Retina (tissue), 1 donor: ENCODE measurements at places on chromosomes 12 and 14.

- DNase-seq: no peak
Observed at GRCh38 chr12:54128416-54128815, 60.4 kb downstream of the SMUG1 start.

DNA sequence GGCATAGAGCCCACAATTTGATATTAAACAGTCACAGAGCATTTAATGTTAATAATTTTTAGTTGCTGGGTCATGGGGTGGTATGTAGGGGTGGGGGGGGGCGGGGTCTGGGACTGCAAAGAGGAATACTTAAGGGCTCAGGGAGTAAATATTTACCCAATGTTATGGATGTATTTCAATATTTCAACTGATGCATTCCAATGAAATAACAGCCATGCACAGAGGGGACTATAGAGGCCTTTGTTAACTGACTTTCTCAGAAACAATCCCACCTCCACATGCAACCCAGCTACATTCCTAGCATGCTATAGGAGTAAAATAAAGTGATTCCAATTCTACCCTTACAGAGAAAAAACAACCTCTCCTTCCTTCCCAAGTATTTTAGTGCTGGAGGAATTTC, 7.9 kb upstream of the BBS10 start:
- no peak for DNase-seq

GRCh38 chr14:70785556-70785955, 23.8 kb downstream of the MAP3K9 start:
- DNase-seq: no peak

- peak; percentile 96 for DNase-seq
Observed at GRCh38 chr12:94101738-94102660, 46.4 kb upstream of the PLXNC1 start.

DNA sequence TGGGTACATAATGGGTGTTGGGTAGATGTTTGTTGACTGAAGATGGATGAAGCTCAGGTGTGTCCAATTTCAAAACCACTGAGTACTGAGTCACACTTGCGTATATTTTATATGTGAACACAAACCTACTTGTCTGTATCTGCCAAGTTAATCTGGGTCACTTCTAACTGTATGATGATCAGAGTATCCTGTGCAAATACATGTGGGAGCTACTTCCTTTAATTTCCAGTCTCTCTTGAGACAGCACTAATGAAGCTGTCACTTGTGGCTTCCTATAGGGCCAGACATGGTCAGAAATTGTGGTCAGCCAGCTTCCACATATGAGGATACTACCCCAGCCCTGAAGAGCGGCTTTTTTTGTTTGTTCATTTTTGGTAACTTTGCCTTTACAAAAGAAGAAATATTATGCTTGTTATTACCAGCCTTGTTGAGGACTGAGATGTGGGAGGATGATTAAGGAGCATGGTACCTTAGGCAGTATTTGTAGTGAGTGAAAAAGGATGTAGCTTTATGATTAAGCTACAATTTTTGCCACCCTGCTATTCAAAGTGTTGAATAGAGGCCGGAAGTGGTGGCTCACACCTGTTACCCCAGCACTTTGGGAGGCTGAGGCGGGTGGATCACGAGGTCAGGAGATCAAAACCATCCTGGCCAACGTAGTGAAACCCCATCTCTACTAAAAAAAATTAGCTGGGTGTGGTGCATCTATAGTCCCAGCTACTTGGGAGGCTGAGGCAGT, 32.4 kb downstream of the PLXNC1 start:
- no peak for DNase-seq

- no peak for DNase-seq
Observed at GRCh38 chr12:59075968-59076490, 155.7 kb upstream of the LRIG3 start.

GRCh38 chr12:28620281-28620680, 430.0 kb downstream of the CCDC91 start:
- no peak for DNase-seq

GRCh38 chr14:28577187-28577586, 189.4 kb upstream of the FOXG1 start:
- DNase-seq: no peak

DNA sequence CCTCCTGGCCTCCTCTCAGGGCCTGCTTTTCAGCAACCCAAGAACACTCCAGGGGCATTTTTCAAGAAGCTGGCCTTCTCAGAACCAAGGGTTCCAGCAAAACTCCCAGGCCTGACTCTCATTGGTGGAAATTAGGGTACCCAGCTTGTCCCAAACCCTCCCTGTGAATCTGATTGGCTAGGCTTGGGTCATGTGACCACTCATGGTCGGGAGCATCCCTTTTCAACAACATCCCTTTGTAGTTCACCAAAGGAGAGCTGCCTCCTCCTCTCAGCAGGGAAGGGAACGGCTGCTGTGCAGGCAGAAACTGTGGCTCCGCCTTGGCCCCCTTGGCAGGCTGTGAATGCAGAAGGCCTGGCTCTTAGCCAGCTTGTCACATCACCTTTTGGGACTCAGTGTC, 94.5 kb downstream of the AACS start:
- no peak for DNase-seq

DNA sequence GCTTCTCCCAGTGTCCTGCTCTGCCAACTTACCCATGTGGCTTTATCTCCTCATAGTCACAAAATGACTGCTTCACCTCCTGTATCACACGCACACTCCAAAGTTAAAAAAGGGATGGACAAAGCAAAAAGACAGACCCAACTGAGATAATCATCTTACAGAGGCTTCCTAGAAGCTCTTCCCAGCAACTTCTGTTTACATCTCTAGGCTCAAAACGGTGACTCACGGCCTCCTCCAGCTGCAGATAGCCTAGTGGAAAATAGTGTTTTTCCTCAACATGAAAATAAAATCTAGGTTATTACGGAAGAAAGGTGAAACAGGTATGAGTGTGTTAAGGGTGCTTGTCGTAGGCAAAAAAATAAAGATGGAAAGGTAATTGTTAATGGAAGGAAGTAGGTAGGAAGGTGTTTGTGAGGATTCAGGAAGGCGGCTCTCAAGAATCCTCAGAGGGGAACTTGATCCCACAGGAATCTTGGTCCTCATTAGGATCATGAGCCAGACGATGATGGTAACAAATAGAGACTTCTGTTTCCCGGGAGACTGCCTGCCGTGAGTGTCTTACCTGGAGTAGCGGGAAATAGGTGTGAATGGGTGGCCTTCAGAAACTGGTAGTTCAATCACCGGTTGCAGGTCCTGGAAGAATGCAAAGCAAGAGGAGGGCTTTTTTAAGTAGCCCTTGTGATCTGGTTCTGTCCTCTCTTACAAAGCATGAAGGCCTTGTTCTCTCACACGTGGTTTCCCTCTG, 487.5 kb upstream of the TMEM132C start:
- no peak for DNase-seq

GRCh38 chr12:112836736-112837628, 45.4 kb downstream of the RPH3A start:
- no peak for DNase-seq

- DNase-seq: peak; percentile 85
Observed at GRCh38 chr14:76761960-76762410, 717 bp downstream of the VASH1 start.

GRCh38 chr14:95300002-95300696, 19.6 kb downstream of the CLMN start:
- DNase-seq: no peak
